ENCODE measurements at places on chromosomes 4 and X.

DNA sequence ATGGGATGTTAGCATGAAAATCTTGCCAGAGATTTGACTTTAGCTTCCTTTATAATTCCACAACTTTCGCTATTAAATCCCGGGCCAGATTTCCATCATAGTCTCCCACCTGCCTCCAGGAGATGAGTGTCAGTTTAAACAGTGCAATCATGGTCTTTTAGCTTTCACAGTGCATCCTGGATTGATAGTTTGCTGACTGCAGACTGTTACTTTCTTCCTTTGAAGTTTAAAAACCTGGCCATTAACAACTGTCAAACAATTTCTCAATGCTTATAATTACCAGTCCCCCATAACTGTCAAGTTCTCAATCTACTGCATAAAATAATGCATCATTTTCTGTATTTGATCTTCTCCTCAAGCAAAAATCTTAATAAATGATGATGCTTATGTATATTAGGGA is 108.4 kb upstream of the FSTL5 start:
- DNase-seq: no peak

DNA sequence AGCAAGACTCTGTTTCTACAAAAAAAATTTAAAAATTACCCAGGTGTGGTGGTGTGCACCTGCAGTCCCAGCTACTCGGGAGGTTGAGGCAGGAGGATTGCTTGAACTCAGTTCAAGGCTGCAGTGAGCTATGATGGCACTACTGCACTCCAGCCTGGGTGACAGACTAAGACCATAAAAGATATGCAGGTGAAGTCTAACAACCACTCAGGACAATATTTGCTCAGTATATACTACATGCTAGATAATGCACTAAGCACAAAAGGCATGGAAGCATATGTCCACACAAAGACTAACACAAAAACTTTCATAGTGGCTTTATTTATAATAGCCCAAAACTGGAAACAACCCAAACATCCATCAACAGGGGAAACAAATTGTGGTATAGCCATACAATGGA is 57.7 kb upstream of the TXK start:
- no peak for DNase-seq

- no peak for DNase-seq
Measured at GRCh38 chr4:6852582-6852981, 57.0 kb upstream of the TBC1D14 start.

DNA sequence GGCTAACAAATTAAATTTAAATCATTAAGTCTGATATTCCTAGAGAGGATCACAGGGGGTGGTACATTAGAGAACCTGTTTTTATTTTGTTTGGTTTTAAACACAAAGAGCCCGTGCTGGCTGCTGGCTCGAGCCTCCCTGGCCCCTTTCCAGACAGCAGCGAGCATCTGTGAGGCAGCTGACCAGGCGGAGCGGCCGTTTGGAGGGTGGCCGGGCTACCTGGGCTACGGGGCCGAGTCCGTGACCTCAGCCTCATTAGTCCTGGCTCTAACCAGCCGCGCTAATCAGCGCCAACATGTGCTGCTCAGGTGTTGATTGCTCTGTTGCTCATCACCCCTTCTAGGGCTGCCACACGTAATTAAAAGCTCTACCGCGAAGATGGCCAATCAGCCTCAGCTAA is 35.3 kb downstream of the DCTD start:
- no peak for DNase-seq

DNA sequence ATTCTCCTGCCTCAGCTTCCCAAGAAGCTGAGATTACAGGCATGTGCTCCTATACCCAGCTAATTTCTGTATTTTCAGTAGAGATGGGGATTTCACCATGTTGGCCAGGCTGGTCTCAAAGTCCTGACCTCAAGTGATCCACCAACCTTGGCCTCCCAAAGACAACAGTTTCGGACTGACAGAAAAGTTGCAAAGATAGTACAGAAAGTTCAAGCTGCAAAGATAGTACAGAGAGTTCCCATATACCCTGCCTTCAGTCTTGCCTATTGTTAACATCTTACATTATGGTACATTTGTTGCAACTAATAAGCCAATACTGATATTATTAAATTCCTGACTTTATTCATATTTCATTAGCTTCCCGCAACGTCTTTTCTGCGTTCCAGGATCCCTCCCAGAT is 65.8 kb downstream of the SUPT20HL2 start:
- DNase-seq: no peak

DNA sequence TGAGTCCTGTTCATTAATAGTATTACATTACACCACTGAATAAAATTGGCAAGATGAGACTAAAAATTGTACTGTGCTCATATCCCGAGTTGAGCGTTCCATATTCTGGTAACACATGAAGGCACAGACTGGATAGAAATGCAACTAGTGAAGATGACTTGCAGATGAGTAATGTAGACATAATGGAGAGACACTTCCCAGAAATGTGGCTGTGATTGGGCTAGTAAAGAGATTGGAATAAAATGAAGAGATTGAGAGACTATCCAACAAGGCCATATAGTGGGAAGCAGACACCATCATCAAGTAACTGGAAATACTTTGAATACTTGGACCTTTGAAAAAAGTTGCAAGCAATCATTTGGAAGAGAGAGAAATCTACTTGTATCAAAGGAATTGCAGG is 77.3 kb downstream of the DCAF8L1 start:
- DNase-seq: no peak

DNA sequence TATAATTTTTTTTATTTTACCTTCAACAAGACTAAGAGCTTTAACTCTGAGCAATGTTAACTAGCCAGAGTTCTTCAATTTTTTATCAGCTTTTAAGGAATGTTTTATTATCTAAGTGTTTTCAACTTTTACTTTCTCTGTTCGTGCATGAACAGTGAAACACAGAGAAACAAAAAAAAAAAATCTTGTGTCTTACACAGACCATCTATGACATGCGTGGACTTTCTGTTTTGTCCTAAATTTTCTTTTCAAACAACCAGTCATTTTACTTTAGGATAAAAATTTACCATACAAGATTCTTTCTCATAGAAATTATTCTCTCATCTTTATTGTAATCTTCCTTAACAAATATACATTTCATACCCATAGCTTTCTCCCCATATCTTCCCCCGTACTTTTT is 731.9 kb upstream of the PCDH10 start:
- no peak for DNase-seq

DNA sequence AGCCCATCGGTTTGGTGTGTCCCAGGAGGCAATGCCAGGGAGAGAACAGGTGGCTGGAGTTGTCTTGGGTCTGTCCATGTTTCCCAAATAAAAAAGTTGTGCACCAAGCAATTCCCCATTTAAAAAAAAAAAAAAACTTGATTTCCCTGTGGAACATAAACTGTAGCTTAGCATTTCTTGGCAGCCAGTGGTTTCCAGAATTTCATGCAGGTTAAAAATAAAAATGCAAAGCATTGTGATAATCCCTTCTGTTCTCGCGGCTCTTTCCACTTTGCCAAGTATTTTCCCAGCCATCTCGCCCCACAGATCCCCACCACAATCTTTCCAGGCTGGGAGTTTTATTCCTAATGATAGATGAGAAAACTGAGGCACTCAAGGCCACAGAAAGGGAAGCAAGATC is 51.4 kb upstream of the MSX1 start:
- no peak for DNase-seq

DNA sequence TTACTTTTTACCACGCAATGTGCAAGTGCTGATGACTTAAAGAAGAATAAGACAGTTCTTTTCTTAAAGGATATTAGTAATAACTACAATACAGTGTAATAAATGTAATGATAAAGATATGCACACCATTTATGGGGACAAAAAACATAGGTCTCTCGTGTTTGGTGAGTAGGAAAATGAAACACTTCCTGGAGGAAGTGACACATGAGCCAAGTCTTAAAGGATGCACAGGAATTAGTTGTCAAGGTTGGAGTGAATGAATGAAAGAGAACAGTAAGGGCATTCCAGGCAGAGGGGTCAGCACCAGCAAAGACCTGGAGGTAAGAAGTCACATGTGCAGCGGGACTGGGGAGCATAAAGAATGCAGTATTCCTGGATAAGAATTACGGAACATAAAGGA is 112.7 kb downstream of the SH3RF1 start:
- DNase-seq: no peak

- no peak for DNase-seq
Measured at GRCh38 chrX:63471004-63471403, 119.9 kb upstream of the SPIN4 start.

DNA sequence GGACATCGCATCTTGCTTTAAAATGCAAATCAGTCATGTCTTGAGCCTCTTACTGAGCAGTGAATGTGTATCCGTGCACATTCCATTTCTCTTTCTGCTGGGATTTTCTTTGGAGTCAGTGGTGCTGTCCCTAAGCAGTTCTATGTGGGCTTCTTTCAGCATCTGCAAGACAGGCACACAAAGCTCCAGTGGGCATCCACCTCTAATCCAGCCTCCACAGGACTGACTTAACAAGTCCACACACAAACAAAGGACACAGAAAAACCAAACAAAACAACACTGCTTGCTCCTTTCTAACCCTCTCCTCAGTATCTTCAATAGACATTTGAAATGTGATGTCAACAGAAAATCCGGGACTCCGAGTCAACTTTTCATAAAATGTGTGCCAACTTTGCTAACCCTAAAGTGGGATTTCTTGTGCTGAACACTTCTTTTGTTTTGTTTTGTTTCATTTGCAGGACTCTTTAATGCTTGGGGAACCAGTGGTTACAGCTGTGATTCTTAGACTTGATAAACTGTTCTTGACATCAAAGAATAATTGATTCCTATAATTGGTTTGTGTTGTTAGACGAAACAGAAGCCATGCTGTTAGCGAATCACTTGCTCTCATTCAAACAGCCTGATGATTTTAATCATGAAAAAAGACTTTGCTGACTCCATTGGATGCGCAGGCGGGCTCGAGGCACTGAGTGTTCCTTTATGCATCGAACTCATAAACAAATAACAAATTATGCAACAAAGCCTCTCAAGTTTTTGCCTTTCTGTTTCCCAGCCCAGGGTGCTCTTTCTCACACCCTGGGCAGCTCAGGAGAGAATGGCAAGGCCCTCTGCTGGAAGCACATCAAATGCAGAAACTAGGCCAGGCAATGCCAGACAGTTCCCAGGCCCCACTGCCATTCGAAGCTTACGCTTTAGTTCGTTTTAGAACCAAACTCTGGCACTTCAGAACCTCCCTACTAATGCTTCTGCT is 20.1 kb downstream of the ETNPPL start:
- no peak for DNase-seq

GRCh38 chr4:74374561-74375327 is 9.8 kb downstream of the EREG start:
- no peak for DNase-seq

GRCh38 chr4:1594871-1595788 is 89.0 kb downstream of the FAM53A start:
- no peak for DNase-seq

DNA sequence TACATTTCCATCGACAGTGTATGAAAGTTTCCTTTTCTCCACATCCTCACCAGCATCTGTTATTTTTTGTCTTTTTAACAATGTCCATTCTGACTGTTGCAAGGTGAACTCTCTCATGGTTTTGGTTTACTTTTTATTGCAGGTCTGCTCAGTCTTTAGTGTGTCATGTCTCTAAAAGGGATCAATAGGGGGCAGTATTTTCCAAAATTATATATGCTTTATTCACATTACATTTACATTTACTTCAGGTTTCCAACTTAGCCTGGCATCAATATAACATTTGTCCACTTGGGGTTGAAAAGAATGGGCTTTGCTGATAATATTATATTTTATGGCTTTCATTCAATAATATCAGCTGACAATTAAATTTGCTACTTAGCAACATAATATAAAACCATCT is 265.0 kb upstream of the SLITRK2 start:
- DNase-seq: no peak

DNA sequence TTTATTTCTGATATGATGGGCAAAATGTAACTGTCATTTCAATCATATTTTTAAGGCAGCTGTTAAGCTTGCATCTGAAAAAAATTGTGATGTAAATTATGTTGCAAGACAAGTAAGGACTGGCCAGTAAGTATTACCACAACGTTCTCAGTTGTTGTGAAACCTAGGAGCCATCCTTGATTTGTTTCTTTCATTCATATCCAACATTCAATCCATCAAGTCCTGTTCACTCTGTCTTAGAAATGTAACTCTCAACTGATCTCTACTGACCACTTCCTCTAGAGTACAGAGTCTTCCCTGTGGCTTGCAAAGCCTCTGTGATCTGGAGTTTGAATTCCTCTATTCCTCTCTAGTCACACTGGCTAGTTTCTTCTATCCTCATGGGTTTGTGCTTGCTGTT is 161.4 kb upstream of the MAD2L1 start:
- DNase-seq: no peak

DNA sequence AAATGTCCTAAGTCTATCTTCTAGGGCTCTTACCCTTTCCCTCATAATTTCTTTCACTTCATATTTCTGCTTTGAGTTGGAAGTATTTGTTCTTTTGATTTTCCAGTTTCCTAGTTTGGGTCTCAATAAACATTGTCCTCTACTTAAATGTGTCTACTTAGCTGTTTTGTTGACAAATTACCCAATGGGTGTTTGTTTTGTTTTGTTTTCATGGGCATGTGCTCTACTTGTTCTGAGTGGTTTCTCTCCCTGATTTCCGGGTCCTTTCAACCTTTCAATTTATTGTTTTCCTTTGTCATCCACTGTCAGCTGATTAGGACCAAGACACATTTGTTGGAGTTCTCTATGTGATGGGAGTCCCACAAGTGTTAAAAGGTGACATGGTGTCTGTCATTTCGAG is 1181.4 kb downstream of the RPA4 start:
- DNase-seq: no peak

GRCh38 chrX:138638996-138639395 is 72.5 kb downstream of the FGF13 start:
- DNase-seq: no peak

GRCh38 chr4:110617646-110618580 is 5.0 kb downstream of the PITX2 start:
- no peak for DNase-seq

- no peak for DNase-seq
Measured at GRCh38 chrX:77398330-77398954, 48.7 kb upstream of the FGF16 start.

DNA sequence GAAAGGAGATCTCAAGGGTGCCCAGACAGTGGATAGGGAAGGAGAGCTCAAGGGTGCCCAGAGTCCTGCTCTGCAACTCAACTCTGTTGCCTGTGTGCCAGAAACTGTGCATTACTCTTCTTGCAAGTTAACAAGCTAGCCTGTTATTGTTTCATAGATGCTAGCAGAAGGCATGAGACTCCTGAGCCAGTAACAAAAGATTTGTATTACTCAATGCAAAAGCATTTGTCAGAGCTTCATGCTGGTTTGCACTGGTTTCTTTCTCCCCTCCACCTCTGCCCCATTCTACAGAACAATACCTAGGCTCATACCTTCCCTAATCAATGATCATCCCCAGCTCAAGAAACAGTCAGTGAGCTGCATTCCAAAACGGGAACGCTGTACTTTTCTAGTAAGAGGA is 124.5 kb upstream of the NEIL3 start:
- DNase-seq: no peak

GRCh38 chr4:169185133-169185956 is 85.4 kb downstream of the SH3RF1 start:
- DNase-seq: no peak

DNA sequence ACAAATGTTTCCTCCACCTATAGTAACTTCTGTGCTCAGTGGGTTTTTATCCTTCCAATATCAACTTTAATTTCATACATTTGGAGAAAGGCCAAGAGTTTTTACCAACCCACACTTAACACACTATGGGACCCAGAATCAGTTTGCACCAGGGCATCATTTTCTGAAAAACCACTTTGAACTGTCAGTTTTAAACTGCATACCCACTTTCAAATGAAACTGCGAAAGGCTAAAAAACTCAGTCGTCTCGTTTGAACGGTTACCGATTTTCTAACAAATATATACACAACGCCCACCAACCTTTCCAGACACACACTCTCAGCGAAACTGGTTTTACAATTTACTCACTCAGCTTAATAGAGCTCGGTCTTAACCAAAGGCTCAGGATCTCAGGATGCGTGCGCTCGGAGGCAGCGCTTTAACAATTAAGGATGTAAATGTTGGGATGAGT is 376 bp downstream of the ABCG2 start:
- DNase-seq: no peak
